Activated T-cell treated with anti-CD3 and anti-CD28 coated beads, Interleukin-2, amount 50 U/mL, for 48 hours (primary cell): ENCODE measurements at places on chromosomes 7 and 10.

DNA sequence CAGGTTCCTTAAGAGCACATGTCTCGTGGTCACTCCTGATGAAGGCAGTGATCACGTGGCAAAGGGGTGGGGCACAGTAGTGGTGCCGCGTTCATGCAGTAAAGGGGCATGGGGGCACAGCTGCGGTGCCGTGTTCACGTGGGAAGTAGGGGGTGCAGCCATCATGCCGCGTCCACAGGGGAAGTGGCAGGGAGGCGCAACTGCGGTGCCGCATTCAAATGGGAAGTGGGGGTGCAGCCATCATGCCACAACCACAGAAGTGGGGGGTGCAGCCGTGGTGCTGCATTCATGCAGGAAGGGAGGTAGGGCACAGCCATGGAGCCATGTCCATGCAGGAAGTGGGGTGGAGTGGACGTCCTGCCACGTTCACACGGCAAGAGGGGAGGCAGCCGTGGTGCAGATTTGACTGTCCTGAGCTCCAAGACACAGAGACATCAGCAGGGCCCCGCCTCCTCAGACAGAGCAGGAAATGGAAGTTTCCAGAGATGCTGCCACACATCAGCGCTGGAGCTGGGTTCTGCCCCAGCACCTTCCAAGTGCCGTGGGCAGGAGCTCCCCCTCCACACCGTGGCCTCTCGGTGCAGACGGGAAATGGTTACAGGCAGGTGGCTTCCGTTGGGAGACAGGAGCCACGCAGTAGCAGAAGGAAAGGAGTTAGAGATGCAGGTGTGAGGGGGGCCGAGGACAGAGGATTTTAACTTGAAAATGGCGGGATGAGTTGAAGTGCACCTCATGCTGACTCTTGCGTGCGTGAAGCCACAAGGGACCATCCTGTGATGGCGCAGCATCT lies 95.0 kb upstream of the DDC start:
- peak; percentile 65 for DNase-seq

DNA sequence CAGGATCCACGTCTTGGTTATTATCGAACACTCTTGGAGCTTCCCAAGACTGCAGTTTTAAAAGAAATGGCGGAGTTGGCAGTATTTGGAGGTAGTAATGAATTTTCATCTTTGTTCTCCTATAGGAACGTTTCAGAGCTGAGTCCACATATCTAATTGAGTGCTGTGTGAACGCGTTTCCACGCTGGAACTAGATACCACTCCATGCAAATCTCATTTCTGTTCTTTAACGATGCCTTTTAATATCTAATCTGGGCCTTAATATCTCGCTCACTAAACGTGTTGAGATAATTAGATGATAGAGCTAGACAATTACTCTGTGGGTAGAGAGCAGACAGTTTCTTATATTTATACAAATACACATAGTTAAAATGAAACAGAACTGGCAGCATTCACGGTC lies 523.6 kb downstream of the DNAJB6 start:
- DNase-seq, result no peak

DNA sequence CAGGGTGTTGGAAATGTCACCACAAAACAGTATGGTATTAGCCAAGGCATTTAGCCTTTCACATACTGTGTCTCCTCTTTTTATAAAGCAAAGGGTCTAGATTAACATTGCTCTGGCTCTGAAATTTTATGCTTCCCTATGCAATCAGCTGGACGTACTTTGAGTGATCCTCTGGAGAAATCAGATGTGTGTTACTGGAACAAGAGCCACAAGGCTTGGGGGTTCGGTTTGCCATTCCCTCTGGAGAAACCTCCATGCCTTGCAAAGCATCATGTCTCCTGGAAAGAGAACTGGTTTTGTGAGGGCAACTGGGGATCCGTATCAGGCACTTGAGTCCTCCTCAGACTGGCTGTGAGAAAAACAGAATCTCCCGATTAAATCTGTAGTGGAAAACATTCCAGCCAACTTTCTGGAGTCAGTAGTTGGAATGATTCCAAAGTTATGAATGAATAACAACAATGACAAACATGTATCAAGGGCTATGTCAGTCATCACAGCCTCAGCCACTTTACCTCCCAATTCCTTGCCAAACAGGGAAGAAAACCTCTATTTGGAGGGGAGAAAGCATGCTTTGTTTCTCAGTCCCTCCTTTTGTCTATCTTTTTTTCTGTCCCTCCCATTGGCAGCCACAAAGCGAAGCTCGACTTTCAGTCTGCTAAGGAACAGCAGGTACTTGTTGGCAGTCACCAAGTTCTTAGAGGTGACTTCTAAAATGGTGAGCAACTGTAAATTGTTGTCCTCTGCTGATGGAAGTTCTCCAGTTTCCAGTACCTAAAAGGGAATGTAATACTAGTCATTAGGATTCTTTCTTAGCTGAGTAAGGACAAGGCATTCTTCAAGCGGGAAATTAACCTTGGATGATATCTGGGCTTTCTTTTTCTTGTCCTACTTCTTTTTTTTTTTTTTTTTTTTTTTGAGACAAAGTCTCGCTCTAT lies 864.8 kb upstream of the AUTS2 start:
- DNase-seq, result no peak

GRCh38 chr7:44211126-44211675 lies 10.4 kb downstream of the YKT6 start:
- DNase-seq, result no peak

- no peak for DNase-seq
Observed at GRCh38 chr7:138417764-138418163, 42.3 kb upstream of the TRIM24 start.

DNA sequence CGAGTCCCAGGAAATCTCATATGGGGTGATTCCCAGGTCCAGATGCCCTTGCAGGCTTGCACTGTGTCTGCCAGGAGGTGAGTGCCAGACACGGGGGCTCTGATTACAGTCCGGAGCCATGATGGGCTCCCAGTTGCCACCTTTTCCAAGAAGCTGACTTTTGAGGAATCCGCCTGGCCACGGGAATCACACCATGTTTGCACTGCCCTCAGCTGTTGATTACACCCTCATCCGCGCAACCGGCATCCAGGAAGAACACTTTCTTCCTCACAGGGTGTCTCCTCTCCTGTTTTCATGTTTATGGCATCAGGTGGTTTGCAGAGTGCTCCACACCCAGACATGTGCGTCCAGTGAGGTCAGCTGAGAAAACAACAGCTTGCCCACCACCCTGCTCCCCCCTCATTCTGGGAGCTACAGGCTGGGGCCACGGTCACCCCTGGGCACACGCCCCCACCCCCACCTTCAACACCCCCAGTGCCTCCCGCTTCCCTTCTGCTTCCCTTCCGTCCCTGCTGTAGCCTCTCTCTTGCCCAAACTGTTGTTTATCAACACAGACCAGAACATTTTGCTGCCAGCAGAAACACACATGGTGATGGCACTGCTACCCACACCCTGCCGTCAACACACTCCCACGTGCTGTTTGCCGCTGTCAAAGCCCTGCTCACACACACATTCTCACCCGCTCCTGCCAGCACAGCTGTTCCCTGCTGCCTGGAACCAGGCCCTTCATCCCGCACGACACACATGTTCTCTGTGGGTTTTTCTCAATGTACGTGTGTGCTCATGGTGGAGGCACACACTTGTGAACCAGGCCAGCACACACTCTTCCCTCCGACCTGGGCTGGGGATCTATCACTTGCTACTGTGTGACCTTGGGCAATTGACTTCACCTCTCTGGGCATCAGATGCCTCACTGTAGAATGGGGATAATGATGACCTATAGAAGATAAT lies 35.8 kb downstream of the DDIT4 start:
- DNase-seq, result no peak

- DNase-seq, result no peak
Observed at GRCh38 chr10:115417585-115418265, 324.6 kb downstream of the ATRNL1 start.

DNA sequence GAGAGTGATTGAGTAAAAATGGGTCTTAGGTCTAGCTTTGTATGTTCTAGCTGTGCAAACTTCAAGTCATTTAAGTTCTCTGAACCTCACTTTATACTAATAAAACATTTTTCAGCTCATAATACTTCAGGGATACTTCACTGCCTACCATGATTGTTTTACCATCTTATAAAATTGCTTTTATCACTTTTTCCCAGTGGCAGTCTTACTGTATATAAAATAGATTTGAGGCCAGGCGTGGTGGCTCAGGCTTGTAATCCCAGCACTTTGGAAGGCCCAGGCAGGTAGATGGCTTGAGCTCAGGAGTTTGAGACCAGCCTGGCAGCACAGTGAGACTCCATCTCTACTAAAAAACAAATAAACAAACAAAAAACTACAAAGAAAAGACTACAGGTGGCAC lies 17.4 kb downstream of the FGL2 start:
- DNase-seq, result no peak

GRCh38 chr10:17247210-17247609 lies 19.2 kb downstream of the VIM start:
- DNase-seq, result no peak

- DNase-seq, result no peak
Observed at GRCh38 chr10:93993414-93993781, 333 bp upstream of the PLCE1 start.

DNA sequence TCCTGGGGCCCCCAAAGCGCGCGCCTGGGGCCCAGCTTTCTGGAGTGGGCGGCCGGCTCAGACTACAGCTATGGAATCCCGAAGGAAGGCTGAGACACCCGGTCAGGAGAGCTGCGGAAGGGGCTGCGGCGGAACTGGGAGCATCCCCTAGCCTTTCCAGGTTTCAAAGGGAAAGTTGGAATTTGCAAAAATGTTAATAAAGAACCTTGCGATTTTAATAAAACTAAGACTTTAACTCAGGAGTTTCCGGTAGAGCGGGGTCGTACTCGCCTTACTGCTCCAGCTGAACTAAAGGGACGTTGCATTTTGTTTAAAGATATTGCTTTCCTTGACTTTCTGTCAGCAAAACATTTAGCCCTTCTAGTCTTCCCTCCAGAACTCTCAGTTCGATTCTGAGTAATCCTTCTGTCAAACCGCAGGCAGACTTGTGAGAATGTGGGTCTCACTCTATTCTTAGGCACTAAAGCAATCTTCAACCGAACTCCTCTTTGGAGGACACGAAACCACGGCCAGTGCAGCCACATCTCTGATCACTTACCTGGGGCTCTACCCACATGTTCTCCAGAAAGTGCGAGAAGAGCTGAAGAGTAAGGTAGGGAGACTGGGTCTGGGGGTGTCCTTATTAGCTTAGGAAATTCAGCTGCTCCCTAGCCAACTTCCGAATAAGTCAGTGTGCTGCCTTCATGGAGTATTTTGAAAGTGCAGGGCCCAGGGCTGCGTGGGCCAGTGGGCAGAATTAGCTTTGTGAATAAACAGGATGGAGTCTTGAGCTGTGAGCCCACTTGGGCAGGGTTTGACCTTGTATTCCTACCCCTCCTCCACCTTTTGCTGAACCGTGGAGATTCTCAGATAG lies 1.9 kb downstream of the CYP26A1 start:
- DNase-seq, result peak; percentile 25

DNA sequence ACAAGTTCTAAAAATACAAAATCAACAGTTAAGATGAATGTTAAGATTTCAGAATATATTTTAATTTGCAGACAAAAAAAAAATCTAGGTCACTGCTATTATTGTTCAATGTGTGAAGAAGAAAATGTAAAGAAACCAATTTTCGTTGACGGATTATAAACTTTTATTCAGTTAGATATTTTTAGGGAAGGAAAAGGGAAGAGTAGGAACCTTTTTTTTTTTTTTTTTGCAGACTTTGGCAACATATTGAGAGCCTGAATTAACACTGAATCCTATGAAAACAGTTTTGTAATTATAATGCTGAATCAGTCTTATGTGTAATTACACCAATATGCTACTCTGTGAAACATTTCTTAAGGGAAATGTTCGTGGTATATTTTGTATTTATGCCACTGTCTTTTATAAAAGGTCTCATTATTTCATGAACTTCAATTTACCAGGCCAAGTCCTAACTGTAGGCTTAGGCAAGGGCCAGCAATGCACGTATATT lies 106.3 kb downstream of the ST8SIA6 start:
- no peak for DNase-seq

GRCh38 chr7:65907501-65908198 lies 34.8 kb downstream of the VKORC1L1 start:
- no peak for DNase-seq

- DNase-seq, result no peak
Observed at GRCh38 chr10:93742633-93743349, 14.9 kb upstream of the LGI1 start.

DNA sequence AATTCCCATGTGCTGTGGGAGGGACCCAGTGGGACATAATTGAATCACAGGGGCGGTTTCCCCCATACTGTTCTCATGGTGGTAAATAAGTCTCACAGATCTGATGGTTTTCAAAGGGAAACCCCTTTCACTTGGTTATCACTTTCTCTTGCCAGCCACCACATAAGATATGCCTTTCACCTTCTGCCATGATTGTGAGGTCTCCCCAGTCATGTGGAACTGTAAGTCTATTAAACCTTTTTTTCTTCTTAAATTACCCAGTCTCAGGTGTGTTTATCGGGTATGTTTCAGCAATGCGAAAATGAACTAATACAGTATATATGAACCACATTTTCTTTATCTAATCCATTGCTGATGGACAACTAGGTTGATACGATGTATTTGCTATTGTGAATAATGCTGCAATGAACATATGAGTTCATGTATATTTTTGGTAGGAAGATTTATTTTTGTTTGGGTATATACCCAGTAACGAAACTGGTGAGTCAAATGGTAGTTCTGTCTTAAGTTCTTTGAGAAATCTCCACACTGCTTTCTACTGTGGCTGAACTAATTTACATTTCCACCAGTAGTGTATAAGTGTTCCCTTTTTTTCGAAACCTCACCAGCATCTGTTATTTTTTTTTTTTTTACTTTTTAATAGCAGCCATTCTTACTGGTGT lies 70.0 kb upstream of the HGF start:
- no peak for DNase-seq

- DNase-seq, result no peak
Observed at GRCh38 chr10:12589291-12589690, 239.9 kb downstream of the CAMK1D start.

GRCh38 chr7:98409843-98410242 lies 9.0 kb upstream of the BAIAP2L1 start:
- DNase-seq, result no peak

DNA sequence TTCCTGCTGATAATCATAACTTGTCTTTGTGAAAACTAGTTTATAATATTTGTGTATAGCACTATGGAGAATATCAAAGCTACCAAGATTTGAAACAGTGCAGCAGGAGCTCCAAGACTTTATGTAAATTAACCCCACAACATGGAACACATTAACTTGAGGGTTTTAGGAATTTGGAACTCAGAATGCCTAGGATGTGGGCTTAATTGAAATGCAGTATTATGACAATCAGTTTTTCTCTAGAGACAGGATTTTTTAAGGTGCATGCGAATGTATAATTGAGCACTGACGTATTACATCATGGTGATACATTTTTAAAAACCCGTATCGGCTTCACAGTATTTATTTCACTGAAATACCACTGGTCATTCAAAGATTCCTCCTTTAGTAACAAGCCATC lies 313.1 kb upstream of the DGKB start:
- no peak for DNase-seq

DNA sequence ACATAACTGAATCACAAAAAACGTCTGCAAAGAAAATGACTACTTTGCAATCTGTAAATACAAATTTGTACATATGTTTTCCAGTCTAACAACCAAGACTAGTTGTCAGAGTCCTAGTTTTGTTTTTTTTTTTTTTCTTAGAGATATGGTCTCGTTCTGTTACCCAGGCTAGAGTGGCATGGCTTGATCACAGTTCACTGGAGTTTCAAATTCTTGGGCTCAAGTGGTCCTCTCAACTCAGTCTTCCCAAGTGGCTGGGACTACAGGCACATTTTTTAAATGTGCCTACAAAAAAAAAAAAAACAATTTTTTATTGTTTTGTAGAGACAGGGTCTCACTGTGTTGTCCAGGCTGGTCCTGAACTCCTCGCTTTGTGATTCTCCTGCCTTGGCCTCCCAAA lies 70.8 kb downstream of the ORC5 start:
- no peak for DNase-seq

GRCh38 chr10:100508691-100509150 lies 10.9 kb downstream of the SEC31B start:
- no peak for DNase-seq
